ENCODE measurements at places on chromosomes 13 and 19.

GRCh38 chr19:34733266-34733745, 737 bp upstream of the ZNF181 start:
- no peak for DNase-seq

GRCh38 chr13:102703726-102704035, 8.8 kb upstream of the METTL21C start:
- no peak for DNase-seq

GRCh38 chr19:11964858-11965645, at the start of gene ZNF763:
ZNF763 (plus strand) TSS chr19:11965040; CDS start chr19:11965209, 169 bp downstream.
- peak; percentile 66 for DNase-seq

DNA sequence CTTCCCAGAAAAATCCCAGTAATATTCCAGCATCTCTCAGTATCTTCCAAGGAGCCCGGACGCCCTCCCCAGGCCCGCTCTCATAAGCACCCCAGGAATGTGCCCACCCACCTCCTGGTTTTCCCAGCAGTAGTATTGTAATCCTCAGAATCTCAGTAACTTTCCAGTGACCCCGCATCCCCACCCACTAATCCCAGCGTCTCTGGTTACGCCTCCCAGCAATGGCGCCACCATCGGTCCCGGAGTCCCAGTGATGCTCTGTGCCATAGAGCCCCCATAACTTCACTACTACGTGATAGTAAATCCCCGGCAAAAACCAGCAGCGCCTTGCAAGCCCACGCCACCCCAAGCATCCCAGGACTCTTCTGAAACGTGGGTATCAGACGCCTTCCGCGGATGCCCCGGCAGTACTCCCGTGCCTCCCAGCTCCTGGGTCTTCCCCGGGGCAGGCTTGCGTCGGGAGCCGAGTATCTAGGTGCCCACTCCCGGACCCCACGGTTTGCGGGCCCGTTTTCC, 928 bp upstream of the PNPLA6 start:
- DNase-seq: peak; percentile 23

DNA sequence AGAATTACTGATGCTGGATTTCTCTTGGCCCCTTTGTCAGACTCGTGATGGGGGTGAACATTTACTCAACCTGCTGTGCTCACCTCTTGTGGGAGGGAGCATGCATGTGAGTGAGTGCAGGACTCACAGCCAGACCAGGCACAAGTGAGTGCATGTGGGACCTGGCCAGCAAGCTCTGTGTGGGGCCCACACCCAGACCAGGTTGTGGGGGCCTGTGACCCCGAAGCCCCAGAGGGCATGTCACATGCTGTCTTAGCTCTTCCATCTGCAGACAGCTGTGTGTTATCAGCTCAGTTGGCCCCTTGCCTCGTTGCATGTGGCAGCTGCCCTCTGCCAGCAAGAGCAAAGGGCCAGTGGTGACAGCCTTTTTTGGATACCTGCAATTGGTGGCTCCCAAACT, 614.4 kb downstream of the GPC5 start:
- DNase-seq: no peak

Measured in activated CD8-positive, alpha-beta memory T cell treated with anti-CD3 and anti-CD28 coated beads for 48 hours (primary cell).